NCI-H2029 treated with DMSO at 0.1 percent for 48 hours (cell line): ENCODE measurements at places on chromosomes 5 and 9.
A peak's percentile ranks its signal among the peaks of the same experiment; 100 is the strongest.

DNA sequence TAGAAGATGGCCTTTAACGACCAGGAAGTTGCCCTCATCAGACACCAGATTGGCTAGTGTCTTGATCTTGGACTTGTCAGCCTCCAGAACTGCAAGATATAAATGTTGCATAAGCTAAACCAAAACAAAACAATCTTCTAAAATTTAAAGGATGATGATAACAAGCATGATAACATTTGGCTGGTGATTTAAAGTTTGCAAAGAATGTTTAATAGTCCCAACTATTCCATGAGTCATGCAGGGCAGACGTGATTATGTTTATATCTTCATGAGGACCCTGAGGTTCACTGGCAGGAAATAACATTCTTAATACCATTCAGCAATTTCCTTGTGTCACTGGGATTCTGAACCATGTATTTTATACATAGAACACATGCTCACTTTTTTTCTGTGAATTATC lies 319.8 kb downstream of the HCN1 start:
- no peak for DNase-seq

- DNase-seq, result no peak
Observed at GRCh38 chr5:76600716-76601115, 22.5 kb downstream of the F2RL2 start.

- DNase-seq, result no peak
Observed at GRCh38 chr5:8060953-8061429, 192.0 kb downstream of the MTRR start.

GRCh38 chr5:127324756-127325155 lies 34.2 kb downstream of the MEGF10 start:
- no peak for DNase-seq

GRCh38 chr5:55481293-55481855 lies 53.4 kb downstream of the PLPP1 start:
- no peak for DNase-seq

DNA sequence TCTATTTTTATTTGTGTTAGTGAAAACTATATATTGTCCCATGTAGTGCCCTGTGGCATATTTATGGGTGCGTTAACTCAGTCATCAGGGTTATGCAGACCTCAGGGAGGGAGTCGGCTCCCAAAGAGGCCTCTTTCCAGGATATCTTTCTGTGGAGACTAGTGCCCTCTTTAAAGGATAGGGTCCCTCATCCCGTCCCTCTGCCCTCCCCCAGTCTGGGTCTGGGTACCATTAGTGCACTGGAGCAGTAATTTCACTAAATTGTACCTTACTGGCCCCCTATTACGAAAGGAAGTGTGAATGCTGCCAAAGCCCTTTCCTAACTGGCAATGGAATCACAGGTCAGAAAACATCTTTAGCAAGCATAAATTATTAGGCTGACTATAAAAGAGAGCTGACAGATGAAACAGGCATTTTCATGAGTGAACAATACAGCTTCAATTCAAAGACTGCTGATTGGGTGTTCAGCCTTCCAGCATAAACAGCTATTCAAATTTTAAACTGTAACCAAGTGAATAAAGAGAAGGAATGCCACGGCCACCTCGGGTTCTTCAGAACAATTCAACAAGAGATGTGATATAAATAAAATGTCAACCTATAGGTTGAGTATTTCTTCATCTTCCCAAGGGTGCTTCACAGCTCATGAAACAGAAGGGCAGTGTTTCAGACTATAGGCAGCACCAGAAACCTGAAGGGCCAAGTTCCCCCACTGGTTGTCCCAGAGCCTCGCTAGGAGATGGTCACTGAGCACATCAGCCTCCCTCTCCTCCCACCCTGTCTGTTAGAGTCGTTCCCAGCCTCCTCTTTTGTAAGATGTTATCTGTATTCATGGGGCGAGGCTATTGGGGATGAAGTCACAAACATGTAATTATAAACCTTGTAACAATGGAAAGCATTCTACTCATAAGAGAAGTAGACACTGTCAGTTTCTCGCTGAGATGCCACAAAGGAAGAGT lies 318.7 kb downstream of the TMEM161B start:
- no peak for DNase-seq

- peak; percentile 62 for DNase-seq
Observed at GRCh38 chr5:163460562-163461171, at the start of gene HMMR. Gene HMMR, plus strand, starts transcription at chr5:163460632. Its CDS starts 61 bp downstream, at chr5:163460693.

- no peak for DNase-seq
Observed at GRCh38 chr5:148043705-148044104, 20.1 kb upstream of the SPINK5 start.

GRCh38 chr9:17171309-17172094 lies 36.7 kb downstream of the CNTLN start:
- DNase-seq, result no peak

GRCh38 chr9:88997646-88998045 lies 6.4 kb downstream of the S1PR3 start:
- no peak for DNase-seq

DNA sequence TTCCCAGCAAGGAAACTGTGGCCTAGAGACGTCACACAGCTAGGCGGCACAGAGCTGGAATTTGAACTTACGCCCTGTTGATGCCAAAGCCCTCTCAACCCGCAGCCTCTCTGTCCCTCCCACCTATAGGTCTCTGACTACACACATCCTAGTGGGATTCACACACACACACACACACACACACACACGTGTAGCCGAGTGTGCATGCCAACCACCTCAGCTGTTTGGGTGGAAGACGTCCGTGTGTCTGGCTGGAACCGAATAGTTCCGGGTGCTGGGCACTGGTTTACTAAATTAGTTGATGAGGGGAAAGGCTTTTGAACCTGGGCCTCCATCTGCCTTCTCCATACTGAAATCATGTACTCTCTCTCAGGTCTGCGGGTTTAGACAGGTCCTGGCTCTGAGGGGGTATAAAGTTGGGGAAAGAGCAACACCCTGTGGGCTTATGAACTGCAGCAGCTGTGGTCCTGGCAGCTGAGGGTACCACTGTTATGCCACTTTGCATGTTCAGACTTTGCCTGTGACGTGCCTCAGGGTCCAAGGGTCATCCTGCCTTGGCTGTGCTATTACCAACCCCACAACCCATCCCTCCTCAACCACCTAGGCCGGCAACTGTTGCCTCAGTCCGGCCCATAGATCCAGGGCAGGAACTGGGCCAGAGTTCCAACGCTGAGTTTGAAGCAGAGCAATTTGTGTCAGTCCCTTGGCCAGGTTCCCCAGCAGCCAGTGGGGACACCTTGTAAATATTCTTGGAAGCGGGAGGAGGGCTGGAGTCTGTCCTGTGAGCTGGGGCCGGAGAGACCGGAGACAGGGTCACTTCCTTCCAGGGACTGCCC lies 50.5 kb downstream of the PSD2 start:
- no peak for DNase-seq

GRCh38 chr5:40071870-40072269 lies 607.8 kb upstream of the PTGER4 start:
- DNase-seq, result no peak
